Stimulated activated CD8-positive, alpha-beta memory T cell treated with anti-CD3 and anti-CD28 coated beads, Interleukin-7, amount 100 ng/mL, for 48 hours (primary cell): ENCODE measurements at places on chromosomes 5 and 9.

DNA sequence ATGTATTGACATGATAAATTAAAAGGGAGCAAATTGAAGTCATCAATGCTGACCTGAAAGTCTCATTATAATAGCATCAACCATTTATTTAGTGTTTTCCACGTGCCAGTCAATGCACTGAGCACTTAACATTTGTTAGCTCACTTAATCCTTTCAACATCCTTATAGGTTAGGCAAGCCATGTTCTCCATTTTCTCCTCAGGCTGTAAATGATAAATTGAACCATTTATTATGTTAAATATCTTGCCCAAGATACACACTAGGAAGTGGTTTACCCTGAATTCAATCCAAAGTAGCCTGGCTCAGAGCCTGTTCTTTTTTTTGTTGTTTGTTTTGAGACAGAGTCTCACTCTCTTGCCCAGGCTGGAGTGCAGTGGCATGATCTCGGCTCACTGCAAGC is 25.0 kb upstream of the SNX2 start:
- DNase-seq = no peak

GRCh38 chr5:144084971-144085370 is 85.5 kb downstream of the YIPF5 start:
- no peak for DNase-seq

DNA sequence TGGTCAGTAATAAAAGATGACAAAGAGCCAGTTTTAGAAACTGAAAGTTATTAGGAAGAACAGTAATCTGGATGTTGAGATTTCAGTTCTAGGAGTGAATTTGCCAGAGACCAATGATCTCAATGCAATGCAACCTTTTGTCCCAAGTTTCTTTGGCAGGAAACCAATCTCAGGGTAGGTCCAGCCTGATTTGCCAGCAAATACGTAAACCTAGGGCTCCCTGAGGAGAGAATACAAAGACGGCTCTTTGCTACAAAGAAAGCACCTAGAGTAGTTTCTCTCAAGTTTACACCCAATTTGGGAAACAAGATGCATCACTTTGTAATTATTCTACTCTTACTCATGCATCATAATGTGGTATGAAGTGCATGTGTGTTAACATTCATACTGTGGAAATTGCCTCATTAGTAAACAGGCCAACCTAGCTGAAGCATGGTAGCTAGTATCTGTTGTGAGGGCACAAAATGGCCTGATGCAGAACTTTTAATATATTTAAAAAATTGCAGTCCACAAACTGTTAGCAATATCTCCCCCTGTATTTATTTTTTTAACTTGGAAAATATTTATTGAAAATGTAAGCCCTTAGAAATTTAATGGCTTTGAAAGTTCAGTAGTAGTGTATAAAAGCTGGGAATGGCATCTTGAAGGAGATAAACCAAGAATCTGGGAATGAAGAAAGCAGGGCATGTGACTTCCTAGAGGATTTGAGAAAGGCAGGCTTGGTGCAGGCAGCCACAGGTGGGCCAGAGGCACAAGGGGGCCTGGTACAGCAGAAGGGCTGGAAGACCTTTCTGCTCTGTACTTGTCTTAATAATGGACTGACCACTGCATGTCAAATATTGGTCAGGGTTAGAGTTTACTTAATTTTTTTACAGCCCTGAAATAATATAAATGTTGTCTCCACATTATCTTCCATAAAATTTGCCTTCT is 59.5 kb downstream of the MAST4 start:
- DNase-seq = no peak

GRCh38 chr5:136242136-136242535 is 49.2 kb upstream of the SMIM32 start:
- no peak for DNase-seq

DNA sequence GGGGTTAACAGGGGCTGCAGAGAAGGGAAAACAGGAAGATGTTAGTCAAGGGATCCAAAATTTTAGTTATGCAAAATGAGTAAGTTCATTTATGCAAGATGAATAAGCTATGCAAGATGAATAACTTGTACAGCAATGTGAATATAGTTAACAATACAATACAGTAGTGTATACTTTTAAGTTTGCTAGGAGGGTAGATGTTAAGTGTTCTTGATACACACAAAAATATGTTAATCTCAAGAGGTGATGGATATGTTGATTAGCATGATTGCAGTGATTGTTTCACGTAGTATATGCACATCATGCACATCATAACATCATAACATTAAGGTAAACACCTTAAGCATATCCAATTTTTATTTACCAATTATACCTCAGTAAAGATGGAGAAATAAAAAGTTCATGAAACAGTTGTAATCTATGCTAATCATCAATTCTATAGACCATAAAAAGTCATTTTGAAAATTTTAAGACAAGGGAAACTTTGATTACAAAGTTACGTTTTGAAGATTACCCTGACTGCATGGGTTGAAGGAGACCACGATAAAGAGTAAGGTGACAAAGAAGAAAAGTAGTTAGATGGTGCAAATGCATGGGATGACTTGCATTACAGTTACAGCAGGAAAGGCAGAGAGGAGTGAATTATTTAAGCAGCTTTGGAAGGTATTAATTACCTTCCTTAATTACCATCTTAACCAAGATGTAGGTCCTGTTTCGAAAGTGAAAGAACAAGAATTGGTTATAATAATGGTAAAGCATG is 31.4 kb downstream of the FAM174A start:
- no peak for DNase-seq
